ENCODE measurements at places on chromosomes 2 and 18.

DNA sequence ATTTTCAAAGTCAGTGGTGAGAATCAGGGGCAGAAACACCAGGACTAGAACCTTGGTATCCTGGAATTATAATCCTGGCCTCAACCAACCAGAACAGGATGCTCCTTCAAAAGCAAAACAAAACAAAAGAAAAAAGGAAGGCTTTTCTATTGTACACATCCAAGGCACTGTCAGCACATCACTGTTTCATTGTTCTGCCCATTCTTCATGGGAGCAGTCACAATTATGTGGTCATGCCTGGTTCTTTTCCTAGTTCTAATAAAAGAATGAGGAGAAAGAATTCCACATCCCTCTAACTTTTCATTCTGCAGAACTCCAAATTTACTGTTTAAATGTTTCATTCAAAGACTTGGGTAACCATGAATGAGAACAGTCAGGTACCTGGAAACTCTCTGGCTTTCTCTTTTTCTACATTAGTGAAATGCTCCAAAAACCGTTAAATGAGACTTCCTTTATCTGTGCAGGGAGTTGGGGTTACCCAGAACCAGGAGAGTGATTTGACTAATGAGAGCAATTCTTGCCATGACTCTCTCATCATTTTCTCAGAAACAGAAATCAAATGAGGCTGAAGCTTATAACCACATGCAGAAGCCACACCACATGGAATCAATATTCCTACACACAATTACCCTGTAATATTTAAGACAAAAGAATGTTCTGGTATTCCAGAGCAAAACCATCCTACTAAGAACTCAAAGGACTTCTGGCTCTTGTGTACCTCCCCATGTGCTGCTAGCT, 110.9 kb upstream of the CCDC150 start:
- no peak for DNase-seq

GRCh38 chr2:101047774-101048173, 45.7 kb downstream of the RPL31 start:
- no peak for DNase-seq

GRCh38 chr2:51247252-51247805, 215.4 kb upstream of the NRXN1 start:
- no peak for DNase-seq

GRCh38 chr2:27312152-27312551, 3.9 kb upstream of the UCN start:
- DNase-seq: no peak

DNA sequence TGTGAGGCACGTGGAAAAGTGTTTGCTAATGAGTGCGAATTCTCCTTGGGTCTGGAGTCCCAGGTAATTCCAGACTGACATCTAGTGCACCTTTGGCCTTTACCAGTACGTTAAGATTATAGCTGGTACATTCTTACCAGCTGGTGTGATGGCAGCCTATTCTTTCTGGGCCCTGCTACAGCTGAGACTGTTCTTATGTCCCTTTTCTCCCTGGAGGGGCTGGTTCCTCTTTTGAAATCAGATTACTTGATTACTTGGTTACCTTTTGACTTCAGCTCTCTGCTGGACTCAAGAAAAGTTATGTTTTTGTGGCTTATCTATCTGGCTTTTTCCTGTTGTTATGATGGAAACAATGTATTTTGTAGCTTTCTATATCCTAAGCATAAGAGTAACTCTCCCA, 14.5 kb downstream of the CABYR start:
- no peak for DNase-seq

GRCh38 chr2:3827673-3828575, 124.5 kb downstream of the DCDC2C start:
- DNase-seq: no peak

DNA sequence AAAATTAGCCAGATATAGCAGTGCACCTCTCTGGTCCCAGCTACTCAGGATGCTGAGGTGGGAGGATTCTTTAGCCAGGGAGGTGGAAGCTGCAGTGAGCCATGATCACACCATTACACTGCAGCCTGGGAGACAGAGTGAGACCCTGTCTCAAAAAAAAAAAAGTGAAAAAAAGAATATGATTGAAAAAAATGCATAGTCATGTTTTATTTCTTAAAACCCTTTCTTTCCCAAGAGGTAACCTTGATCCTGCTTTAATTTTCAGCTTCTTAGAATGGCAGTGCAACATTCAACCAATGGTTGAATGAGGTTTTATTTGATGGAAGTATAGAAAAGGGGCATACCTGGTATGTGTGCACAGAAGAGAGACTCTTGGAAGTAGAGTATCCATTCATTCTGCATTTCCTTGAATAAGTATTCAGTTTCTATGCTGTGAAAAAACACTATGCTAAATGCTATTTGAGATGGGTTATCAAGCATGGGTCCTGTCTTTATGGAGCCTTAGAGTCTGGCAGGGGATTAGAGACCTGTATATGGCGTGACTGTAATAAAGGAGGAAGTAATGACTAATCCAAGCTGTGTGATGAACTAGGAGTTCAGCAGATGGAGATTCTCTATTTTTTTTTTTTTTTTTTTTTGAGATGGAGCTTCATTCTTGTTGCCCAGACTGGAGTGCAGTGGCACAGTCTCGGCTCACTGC, 146.3 kb downstream of the WDSUB1 start:
- DNase-seq: no peak

- DNase-seq: peak; percentile 94
Measured at GRCh38 chr18:11178951-11179549, 29.7 kb upstream of the PIEZO2 start.

DNA sequence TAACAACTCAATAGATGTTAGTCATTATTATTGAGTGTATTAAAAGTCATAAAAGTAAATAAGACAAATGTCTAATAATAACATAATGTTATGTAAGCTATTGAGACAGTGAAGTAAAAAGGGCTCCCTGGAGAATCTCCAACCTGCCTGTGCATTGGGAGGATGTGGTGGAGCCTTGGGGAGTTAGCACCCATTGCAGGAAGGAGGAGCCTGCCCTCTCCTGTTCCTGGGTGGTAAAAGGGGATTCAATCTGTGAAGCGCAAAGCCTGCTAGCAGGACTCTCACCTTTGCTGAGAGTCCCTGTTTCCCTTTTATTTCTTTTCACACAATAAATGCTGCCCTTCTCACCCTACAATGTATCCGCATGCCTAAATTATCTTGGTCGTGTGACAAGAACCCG, 206.1 kb downstream of the RAB3GAP1 start:
- DNase-seq: no peak

GRCh38 chr18:12639990-12640880, 17.7 kb downstream of the SPIRE1 start:
- no peak for DNase-seq

DNA sequence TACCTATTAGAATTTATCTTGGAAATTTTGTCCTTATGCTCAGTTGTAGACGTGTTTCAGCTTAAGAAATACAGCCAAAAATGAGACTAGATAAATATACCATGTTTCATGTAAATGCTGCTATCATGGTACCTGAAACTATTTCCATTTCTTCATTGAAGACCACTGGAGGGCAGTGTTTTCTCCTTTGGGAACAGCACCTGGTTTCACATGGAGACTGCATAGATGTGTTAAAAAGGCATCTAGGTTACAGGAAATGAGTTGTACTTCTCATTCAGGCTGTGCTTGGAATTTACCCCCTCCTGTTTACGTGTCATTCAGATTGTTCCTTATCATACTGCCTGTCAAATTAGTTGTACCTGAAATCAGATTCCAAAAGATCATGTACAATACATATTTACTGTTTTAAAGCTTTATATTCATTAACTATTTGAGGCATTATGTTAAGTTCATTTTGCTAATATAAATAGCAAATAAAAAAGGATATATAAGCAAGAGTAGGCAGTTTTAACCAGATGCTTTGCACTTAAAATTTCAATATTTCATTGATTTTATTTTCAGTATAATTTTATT, 57.3 kb upstream of the PSMD14 start:
- no peak for DNase-seq

DNA sequence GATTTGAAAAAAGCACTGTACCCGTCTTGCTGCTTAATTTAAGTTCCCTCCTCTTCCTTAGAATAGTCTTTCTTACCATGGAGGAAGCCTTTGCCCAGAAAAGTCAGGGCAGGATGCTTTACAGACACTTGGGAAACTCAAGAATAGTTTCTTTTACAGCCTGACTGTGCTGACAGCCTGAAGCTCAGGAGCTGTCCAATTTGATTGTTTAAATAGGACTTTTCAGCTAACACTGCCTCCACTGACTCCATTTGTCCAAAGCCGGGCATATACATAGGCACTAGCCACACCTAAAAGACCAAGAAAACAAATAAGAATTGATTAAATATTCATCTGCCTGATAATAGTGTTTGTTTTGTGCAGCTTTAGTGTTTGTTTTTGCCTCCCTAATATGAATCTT, 110.9 kb upstream of the L3MBTL4 start:
- no peak for DNase-seq

GRCh38 chr2:168480356-168480755, 24.3 kb downstream of the CERS6 start:
- DNase-seq: no peak

DNA sequence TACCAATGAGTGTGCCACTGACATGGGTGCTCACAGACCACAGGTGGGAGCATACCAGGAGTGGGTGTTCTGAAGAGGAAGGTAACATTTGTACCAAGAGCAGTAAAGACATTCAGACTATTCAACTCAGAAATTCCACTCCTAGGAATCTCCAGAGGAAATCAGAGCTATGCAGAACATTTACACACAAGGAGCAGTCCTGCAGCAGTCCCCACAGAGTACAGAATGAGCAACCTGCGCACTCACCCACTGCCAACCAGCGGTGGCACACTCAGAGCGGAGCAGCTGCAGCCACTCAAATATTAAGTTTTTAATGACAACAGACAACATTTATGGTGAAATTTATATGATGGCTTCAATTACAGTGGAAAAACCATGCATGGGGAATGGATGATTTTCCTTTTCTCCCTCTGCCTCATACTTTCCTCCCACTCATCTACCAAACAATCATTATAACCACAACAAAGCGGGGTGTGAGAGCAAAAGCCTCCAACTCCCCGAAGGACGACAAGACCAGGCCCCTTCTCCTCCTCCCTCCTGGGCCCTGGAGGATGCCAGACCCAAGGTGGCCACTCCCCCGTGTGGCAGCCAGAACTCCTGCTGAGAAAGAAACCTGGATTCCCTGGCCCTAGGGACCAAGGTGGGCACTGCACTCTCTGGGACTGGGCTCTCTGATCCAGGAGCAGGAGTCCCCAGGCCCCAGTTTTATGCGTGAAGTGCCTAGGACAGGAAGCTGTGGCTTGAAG, 5.4 kb downstream of the HS6ST1 start:
- DNase-seq: peak; percentile 59

DNA sequence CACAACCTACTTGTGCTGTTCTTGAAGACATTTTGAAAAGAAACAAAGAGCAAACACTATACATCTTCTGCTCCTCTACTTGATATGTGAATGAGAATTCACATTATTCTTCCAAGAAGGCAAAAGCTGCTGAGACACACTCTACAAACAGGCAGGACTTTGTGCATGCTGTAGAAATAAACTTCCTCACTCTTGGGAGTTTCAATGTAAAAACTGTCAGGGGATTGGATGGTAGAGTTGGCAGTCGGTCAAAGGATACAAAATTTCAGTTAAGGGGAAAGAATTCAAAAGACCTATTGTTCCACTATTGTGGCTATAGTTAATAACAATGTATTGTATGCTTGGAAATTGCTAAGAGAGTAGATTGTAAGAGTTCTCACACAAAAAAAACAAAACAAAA, 196.3 kb downstream of the MC4R start:
- no peak for DNase-seq

DNA sequence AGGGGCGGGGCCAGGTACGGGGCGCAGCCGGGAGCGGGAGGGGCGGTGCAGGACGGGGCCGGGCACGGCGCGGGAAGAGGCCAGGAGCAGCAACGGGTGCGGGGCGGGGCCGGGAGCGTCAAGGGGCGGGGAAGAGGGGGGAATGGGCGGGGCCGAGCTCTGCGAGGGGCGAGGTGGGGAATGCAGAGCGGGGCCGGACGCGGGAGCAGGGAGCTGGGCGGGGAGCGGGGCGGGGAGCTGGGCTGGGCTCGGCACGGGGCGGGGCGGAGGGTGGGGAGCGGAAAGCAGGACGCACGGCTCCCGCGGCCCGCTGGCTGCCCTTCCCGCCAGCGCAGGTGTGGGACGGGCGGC, at the start of gene IMPA2:
Gene IMPA2 (plus strand): TSS at position 316 of the 351 bp plus-strand sequence. CDS start 163 bp downstream, outside the sequence.
- DNase-seq: no peak

All from tibial artery (tissue), 4 donors.